Activated CD4-positive, alpha-beta T cell treated with anti-CD3 and anti-CD28 coated beads, Interleukin-2, amount 10 ng/mL, durations not matched to agents 24 days and 14 days (primary cell): ENCODE measurements at places on chromosomes 16 and 17.

GRCh38 chr16:26824469-26824868 is 242.3 kb upstream of the C16orf82 start:
- DNase-seq = no peak
- no peaks in the 10 kb centered on the region for H3K36me3 ChIP-seq
- no peaks in the 10 kb centered on the region for H3K4me1 ChIP-seq
- H3K27ac ChIP-seq = no peak overlapping the region
- peaks cover 8% of the 10 kb centered on the region for H3K27me3 ChIP-seq

DNA sequence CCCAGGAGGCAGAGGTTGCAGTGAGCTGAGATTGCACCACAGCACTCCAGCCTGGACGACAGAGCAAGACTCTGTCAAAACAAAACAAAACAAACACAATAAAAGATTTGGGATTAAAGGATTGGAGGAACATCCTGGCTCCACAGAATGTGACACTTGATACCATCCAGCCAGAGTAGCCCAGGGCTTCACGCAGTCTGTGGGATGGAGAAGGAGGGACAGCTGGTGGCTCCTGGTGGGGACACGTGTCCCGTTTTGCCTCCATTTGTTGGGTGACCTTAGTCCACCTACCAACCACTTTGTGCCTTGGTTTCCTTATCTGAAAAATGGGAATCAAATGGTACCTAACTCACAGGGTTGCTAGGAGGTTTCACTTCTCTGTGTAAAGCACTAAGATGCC is 12.4 kb upstream of the CYB561 start:
- H3K4me1 ChIP-seq = no peaks in the 10 kb centered on the region
- DNase-seq = no peak
- H3K36me3 ChIP-seq = no peaks in the 10 kb centered on the region
- H3K4me3 ChIP-seq = no peak overlapping the region
- no peak overlapping the region for H3K27ac ChIP-seq

DNA sequence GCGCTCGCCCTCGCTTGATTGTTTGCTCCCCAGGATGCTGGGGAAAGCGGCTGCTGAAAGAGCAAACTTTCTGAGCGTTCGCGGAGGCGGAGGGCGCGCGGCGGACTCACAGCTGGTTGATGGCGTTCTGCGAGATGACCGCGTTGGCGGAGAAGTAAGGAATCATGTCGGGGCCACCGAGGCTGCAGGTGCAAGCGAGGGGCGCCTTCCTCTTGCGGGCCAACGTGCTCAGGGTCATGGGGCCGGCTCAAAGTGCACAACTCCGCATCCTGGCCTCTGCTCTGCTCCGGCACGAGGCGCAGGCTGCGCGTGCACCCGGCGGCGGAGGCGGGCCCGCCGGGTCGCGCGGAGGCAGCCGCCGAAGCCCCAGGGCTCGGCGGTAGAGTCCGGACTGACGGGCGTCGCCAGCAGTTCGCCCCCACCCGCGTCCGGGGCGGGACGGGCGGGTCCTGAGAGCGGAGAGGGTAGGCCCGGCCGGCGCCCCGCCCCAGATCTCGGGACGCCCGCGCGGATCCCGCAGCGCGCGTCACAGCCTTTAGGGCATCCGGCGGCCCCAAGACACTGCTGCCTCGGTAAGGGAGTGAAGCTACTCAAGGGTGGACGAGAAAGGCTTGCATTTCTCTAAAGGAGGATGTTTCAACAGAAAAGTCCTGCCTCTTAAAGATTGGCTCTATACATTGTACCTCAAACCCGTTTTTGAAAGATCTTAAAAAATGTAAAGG is 138.5 kb upstream of the CORO6 start:
- peak overlapping the region; percentile 98 for H3K4me3 ChIP-seq
- H3K27ac ChIP-seq = peak overlapping the region; percentile 97
- no peaks in the 10 kb centered on the region for H3K27me3 ChIP-seq
- peaks cover 35% of the 10 kb centered on the region for H3K4me1 ChIP-seq
- peak; percentile 98 for DNase-seq

- DNase-seq = no peak
- no peaks in the 10 kb centered on the region for H3K27me3 ChIP-seq
- H3K27ac ChIP-seq = no peak overlapping the region
- no peak overlapping the region for H3K4me3 ChIP-seq
Observed at GRCh38 chr16:73506568-73507056, 458.7 kb upstream of the ZFHX3 start.
